Activated T-helper 2 cell treated with anti-CD3 and anti-CD28 coated beads, Interferon-gamma antibody, Interleukin-2, Interleukin-4, amounts not matched to agents 10 μg/mL and 5 μg/mL and 100 μg/mL, durations not matched to agents 14 hours and 24 hours and 36 hours (primary cell): ENCODE measurements at places on chromosomes 13 and 19.
A peak's percentile ranks its signal among the peaks of the same experiment; 100 is the strongest.

GRCh38 chr19:2867025-2867991 is at the start of gene ZNF556:
Gene ZNF556, plus strand, starts transcription at chr19:2867335. Its CDS starts 87 bp downstream, at chr19:2867422.
- DNase-seq, result no peak

DNA sequence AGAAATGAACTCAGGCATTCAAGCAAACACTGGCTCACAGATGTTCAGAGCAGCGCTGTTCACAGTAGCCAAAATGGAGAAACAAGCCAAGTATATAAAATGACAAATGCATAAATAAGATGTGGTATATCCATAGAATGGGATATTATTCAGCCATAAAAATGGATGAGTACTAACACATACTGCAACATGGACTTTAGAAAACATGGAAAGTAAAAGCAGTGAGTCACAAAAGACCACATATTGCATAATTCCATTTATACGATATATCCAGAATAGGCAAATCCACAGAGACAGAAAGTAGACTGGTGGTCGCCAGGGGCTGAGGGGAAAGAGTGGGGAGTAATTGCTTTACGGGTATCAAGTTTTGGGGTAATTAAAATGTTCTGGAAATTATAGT is 6.6 kb downstream of the ZNF837 start:
- DNase-seq, result no peak

GRCh38 chr13:84741253-84741652 is 859.0 kb upstream of the SLITRK1 start:
- DNase-seq, result no peak

- no peak for DNase-seq
Observed at GRCh38 chr13:34822650-34823049, 119.4 kb upstream of the NBEA start.

DNA sequence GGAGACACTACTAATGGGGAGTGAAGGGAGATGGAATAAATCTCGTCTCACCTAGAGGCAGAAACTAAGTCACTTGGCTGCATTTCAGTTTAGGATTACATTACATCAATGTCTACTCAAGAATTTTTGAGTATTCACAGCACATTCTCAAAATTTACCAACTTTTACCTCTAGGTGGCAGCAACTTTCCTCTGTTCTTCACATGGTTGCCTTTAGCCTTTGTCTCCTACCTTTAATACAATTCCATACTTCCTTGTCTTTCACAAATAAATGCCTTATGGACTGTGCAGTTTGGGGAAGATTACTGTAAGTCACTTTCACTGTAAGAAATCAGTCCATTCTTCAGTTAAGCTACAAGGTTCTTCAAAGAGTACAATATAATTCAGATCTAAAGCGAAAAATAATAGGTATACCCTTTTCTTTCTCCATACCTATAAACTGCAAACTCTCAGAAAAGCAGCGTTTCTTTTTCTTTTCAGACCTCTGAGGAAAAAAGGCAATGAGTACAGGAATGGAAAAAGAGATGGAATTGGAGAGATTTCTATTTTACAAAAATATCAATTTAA is 379.4 kb downstream of the KLF12 start:
- DNase-seq, result no peak

GRCh38 chr19:40810160-40810559 is 11.2 kb downstream of the EGLN2 start:
- DNase-seq, result no peak

GRCh38 chr13:95231393-95231792 is 69.9 kb downstream of the ABCC4 start:
- no peak for DNase-seq

DNA sequence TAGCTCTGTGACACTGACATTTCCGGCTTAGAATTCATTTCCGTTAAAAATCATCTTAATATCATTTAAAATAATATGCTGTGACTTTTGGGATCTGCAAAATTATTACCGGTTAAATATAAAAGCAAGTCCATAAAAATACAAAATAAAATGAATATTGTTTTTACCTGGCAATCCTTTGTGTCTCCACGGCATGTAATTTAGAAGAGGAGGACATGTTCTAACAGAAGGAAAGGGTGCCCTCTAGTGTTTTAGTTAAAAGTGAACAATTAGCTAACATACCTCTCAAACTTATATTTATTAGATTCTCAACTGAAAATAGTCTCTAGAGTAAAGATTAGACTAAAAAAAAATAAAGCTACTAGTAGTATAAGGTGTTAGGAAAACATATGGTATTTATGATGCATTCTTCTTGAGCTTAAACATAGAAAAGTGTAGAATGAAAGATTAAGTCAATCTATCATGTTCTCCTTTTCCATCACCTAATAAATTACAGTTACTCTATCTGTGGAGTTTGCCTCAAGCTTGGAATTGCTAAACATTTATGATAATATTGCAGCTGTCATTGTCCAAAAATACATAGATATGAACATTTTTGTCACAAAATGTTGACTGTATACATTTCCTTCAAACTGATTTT is 676.7 kb upstream of the SPRY2 start:
- no peak for DNase-seq

GRCh38 chr13:72537395-72537780 is 190.0 kb downstream of the MZT1 start:
- no peak for DNase-seq

DNA sequence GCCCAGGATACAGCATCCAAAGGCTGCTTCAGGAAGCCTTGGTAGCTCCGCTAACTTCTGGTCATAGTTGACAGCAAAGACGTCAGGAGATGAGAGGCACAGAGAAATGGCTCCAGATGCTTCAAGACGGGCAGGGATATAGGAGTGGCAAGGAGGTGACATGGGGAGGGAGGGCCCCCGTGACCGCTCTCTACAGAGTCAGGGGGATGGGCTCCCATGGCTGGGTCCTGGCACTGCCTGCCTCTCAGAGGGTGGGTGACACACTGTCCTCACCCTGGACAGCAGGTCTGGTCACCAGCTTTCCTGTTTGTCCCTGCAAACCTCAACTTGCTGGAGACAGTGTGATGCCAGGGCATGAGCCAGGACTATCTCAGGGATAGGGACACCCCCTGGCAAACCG is 10.3 kb upstream of the ZNF14 start:
- no peak for DNase-seq

DNA sequence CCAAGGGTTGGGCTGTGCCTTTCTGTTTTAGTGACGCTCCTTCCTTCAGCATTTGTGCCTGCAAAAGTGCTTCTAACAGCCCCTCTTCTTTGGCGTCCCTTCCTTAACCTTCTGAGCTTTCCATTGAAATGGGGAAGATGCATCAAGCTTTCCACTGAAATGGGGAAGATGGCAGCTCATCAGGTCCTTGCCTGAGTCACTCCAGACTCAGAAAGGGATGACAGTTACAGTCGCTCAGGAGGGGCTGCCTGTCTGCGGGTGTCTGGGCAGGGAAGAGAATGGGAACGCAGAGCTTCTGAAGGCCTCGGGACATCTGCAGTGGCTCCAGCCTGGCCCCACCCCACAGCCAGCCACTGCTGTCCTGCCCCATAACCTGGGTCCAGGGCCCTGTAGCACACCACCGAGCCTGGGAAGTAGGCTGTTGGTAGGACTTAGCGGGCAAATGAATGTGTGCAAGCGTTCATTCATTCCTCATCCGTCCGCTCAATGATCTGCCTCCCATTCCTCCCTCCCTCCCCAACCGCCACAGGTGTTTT is 9.8 kb downstream of the AP1M1 start:
- DNase-seq, result no peak

DNA sequence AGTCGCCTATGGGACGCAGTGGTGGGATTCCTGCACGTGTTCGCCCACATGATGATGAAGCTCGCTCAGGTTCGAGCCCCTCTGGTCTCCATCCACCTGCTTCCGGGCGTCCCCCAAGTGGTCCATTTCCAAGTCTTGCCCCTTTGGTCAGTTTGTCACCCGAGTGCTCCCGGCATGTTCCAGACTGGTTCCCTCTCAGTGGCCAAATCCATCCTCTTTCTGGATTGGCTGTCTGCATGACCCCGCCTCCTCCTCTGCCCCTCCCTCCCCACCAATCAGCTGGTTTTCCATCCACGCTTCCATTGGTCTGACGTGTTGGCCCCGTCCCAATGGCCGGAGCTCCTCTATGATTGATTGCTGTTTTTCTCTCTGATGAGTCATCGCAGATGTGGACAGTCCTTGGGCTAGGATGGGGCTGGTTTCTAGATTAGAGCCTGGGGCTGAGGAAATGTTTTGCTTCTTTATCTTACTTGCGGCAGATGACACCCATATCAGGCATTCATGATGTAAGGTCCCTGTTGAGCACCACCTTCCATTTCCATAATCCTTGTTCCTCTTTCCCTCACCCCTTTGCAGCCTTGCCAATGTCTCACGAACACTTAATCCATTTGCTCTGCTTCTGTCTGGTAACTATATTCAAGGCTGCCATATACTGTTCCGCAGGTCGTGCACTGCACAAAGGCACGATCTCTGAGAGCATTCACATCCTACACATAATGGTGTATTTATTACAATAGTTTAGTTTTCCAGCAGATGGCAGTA is 73.8 kb downstream of the MAP4K1 start:
- peak; percentile 19 for DNase-seq

DNA sequence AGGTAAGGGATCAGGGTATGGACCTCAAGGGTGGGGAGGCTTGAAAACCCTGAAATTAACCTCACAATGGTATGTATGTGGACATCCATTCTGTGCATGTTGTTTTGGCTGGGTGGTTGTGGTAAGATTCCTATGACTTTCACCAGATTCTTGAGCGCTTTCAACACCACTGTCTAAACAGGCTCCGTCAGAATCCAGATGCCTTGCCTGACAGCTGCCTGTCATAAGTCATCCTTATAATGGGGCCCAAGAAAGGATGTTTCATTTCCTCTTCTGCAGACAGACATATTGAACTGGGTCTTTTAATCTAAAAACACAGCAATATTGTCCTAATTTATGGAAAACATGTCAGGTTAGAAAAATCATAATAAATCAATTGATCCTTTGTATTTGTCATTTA is 41.3 kb downstream of the ALOX5AP start:
- DNase-seq, result no peak
